HCT116 (cell line): ENCODE measurements at places on chromosomes 11 and 22.

- no peak for DNase-seq
Observed at GRCh38 chr22:29306835-29307595, 565 bp downstream of the GAS2L1 start.

DNA sequence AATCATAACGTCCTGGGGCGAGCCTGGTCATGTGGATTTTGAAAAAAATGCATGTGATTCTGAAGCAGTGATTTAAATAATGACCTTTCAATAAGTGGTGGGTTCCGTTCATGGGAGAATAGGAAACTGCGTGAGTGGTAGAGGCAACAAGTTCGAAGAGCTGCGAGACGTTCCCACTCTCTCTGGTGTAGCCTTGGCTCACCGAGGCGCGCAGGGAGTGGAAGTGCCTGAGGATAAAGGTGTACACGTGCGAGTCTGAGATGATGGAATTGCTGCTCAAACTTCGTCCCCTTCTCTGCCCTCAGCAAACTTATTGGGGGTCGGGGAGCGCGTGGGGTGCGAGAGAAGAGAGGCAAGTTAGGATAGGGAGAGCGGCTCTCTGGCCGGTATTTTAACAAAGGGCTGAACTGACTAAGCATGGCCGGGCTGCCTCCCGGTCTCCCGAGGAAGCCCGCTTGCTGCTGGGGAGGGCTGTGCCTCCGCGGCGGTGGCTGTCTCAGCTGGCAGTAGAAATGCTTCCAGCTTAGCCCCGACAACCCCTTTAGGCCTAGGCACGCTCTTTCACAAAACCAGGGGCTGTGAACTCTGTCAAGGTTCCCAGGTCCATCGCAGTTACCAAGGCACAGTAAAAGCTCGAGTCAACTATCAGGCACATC lies 875 bp upstream of the STT3A start:
- no peak for DNase-seq

DNA sequence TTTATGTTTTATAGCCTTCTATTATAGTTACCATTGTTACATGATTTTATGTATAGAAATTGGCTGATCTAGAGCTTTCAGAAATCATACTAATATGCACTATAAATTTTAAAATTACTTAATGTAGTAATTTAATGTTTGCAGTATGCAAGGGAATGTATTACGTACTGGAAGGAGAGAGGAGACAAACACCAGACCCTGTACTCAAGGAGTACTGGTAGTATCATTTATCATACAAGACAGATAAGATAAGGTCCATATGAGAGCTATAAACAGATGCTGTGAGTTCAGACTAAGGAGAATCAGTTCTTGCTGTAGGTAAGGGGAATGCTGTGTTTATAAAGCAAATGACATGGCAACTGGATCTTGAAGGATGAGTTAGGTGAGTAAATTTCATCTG lies 765 bp downstream of the BCO2 start:
- no peak for DNase-seq

DNA sequence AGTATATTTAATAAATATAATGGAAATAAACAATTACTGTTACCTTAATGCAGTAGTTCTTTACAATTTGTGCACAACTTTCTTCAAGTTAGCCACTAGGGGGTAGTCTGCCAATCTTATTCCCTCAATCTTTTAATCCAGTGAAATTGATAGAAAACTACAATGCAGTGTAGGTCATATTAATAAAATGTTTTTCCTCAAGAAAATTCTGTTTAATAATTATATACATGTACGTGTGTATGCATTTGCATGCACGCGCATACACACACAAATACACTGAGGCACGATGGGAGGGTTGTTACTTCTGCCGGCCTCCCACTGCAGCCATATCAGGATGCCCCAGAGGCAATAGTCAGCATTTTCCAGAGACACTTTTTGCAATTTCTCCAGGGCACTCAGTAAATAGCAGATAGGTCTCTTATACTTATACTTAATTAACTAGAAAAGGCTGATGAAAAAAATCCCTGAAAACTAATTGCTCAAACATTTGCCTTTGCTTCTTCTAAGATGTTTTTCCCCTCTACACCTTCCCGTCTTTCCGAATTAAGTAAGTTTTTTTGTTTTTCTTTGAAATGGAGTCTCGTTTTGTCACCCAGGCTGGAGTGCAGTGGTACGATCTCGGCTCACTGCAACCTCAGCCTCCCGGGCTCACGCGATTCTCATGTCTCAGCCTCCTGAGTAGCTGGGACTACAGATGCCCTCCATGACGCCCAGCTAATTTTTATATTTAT lies 3.1 kb downstream of the GAB2 start:
- DNase-seq: no peak

- DNase-seq: no peak
Observed at GRCh38 chr11:69552951-69553350, 71.5 kb downstream of the LINC01488 start.

DNA sequence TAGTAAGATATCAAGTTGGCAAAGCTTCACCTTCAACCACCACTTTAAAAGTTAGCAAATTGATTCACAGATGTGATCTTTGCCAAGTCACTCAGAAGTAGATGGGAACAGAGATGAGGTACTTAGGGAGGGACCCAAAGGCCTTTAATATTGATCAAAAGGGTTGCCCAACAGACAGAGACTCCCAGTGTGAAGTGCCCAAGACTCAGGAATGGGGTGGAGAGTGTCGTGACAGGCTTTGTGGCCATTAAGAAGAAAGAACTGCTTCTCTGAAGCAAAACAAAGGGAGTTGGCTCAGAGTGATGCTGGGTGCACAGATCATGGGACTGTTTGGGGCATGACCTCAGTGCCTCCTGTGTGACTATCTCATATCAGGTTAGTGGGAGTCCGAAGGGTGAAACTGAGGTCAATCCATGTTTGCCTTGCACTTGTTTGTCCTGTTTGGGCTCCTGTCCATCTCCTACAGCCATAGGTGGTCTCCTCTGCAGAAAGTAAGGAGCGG lies 132.3 kb downstream of the APIP start:
- no peak for DNase-seq

DNA sequence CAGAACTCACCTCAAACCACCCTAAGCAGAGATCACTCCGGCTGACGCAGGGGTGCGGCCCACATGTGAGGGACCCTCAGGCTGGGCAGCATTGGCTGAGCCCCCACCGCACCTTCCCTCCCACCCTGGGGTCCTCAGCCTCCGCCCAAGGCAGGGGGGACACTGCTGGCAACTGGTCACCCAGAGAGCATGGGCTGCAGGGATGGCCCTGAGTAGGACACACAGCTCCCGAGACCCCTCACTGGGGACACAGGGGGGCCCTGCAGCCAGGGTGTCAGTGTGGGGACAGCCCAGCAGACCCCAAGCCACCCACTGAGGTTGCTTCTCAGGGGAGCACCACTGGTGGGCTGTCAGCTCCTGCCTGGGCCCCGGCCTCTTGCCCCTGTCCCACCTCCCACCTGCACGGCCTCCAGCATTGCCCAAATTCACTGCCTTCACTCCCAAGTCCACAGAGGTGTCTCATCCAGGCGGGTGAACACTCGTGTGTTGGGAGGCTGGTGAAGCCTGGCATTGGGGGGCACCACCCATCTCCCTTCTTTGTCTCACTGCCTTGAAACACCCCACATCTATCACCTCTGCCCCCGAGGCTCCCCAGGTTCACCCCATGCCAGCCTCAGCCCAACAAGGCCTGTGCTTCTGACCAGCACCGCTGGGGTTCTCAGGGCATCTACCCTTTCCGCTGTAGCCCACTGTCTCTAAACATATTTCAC lies 4.7 kb downstream of the C11orf21 start:
- DNase-seq: no peak

GRCh38 chr11:33256031-33256812 lies 959 bp upstream of the HIPK3 start:
- DNase-seq: no peak

- no peak for DNase-seq
Observed at GRCh38 chr11:36409152-36409816, 100.8 kb downstream of the TRAF6 start.

GRCh38 chr11:124890683-124891372 lies 6.8 kb downstream of the ROBO4 start:
- DNase-seq: no peak

DNA sequence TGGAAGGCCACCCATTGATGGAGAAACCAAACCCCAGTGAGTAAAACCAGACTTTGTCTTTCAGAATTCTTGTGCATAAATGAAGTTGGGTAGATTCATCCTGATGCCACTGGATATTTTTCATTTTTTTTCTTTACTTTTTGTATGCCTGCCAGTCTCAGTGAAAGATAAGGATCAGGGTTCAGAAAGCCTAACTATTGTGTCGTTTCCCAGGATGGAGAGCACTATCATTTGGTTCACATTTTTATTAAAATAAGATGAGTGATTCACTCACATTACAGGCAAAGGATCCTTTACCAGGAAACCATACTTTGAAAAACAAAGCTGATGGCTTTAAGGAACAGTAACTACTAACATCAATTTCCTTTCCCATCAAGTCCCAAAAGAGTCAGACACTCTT lies 52.0 kb downstream of the ARFGAP2 start:
- no peak for DNase-seq

GRCh38 chr11:18608376-18608775 lies 8.8 kb downstream of the MISFA start:
- no peak for DNase-seq

DNA sequence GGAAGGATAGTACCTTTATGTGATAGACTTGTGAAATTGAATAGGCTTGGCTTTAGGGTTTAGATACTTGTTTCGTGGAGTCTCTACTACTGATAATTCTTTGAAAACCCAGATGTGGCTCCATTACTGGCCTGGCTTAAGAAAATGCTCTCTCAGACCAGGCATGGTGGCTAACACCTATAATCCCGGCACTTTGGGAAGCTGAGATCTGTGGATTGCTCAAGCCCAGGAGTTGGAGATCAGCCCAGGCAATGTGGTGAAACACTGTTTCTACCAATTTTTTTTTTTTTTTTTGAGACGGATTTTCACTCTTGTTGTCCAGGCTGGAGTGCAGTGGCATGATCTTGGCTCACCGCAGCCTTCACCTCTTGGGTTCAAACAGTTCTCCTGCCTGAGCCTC lies 40.9 kb downstream of the ATG13 start:
- no peak for DNase-seq

DNA sequence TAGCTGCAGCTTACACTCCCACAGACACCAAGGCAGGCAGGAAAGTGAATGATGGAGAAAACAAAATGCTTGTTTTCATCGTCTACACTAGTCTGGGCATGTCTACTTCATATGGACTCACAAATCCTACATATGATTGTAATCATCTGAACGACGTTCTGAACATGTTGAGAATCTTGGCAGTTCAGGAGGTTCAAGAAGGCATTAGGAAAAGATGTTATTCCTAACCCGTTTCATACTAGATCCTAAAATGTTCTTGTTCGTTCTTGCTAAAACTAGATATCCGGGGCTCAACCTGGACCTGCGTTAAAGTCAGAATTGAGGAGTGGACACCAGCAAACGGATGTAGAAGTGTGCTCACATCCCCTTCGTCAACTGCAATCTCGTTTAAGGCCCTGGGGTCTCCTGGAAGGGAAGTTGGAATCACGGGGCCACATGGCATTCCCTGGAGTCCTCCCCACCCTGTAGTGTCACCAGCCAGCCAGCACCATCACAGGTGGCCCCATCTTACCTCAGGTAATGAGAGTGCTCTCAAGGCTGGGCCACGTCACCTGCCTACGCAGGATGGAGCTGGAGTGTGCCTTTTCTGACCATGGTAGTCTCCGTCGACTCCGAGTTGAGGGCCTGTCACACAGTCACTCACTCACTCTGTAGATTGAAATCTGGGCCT lies 37.3 kb downstream of the C11orf58 start:
- no peak for DNase-seq

DNA sequence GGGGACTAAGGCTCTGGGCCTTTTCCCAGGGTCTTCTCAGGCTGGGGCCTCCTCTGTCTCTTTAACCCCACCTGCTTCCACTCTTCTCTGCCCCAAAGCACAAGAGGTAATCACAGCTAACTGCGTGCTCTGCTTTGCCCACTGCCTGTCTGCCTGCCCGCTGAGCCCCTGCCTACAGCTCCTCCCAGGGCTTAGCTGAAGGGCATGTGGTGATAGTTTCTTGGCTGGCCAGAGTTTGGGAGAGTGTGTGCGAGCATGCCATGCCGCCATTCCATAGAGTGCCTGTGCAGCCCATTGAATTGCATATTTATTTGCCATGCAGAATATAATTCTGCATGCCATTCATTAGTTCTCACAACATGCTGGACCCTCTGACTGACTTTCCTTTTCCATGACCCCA lies 32.5 kb downstream of the PHLDB1 start:
- no peak for DNase-seq

DNA sequence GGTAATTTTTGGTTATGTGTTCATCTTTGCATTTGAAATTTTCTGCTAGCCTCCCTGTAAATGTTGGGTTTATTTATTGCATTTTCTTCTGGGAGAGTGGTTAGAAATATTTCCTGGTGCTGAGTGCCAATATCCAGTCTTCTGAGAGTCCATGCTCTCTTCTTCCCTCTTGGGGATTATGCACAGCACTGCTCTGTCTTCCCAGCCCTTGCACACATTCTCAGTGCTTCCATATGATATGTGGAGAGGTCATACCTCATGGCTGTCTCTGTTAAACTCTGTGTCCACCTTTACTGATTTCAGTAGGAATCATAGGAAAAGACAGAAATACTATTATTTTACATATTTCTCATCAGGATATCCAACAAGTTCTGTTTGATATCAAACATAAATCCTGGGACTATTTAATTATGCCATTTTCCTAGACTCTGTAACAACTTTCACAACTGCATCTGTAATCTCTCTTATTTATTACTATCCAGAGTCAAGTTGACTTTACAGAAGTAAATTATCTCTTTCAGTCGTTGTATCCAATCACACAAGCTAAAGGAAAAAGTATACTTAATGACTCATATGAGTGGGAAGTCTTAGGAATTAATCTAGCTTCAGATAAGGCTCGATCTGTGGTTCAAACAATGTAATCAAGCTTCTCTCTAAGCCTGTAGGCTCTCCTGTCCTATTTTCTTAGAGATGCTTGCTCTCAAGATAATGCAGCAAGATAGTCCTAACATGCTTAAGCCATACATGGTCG lies 2.7 kb upstream of the NXPE1 start:
- DNase-seq: no peak

DNA sequence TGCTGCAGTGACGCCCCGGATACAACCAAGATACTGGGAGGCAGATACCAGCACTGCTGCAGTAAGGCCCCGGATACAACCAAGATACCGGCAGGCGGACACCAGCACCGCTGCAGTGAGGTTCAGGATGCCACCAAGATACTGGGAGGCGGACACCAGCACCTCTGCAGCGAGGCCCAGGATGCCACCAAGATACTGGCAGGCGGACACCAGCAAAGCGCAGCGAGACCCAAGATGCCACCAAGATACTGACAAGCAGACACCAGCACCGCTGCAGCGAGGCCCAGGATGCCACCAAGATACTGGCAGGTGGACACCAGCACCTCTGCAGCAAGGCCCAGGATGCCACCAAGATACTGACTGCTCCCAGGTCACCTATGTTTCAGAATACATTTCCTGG lies 225.2 kb downstream of the BRD1 start:
- DNase-seq: no peak

GRCh38 chr11:72001834-72002591 lies 3.3 kb downstream of the IL18BP start:
- no peak for DNase-seq
